NCI-H460 (cell line): ENCODE measurements at places on chromosomes 7 and 10. TPM values are rescaled to one million over a fixed set of nuclear protein-coding genes. Genes with fewer than 3 reads are reported as not detected.

Gene IRF5
- 6.5 and 9.3 TPM in 2 replicates for total RNA-seq

Gene EBLN1
- total RNA-seq = not detected in 2 replicates

Gene CYP2C18
- not detected in 2 replicates for total RNA-seq

Gene ADRA2A
- not detected in 2 replicates for total RNA-seq

Gene POMZP3
- total RNA-seq = 10.0 and 12.6 TPM in 2 replicates
